ENCODE measurements at places on chromosomes 7 and 10.

- no peak for DNase-seq
These were observed 29.0 kb downstream of the ANKMY2 start for GRCh38 chr7:16616542-16616941.

GRCh38 chr10:93917064-93917391 lies 23.2 kb downstream of the SLC35G1 start:
- no peak for DNase-seq

- no peak for DNase-seq
These were observed 79.3 kb downstream of the CSTF2T start for GRCh38 chr10:51620131-51620530.

- DNase-seq: no peak
These were observed 1.5 kb upstream of the KCTD7 start for GRCh38 chr7:66627151-66627681.

GRCh38 chr7:69968969-69969556 lies 370.8 kb downstream of the AUTS2 start:
- DNase-seq: no peak

GRCh38 chr7:931871-932650 lies 22.4 kb downstream of the ADAP1 start:
- DNase-seq: peak; percentile 77

GRCh38 chr7:131525820-131526219 lies 30.6 kb downstream of the PODXL start:
- no peak for DNase-seq

DNA sequence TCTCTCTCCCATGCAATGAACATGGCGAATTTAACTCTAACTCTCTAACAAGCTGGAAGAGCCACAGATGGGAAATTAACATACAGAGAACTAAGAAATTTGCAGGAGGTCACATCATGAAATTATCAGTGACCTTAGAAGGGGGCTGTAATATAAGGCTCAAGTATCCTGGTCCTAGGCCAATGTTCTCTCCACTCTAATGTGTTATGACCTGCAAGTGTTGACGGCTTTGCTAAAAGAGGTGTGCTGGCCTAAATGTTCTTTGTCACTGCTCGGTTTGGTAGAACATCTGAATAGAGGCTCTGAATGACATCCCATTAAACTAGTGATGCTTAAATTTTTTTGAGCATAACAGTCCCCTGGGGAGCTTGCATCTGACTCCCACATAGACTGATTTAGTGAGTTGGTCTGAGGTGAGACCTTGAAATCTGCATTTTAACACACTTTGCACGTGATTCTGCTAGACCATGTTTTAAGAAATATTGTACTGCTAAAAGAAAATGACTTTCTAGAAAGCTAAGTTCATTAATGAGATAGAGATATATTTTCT lies 129.3 kb downstream of the GFRA1 start:
- no peak for DNase-seq

DNA sequence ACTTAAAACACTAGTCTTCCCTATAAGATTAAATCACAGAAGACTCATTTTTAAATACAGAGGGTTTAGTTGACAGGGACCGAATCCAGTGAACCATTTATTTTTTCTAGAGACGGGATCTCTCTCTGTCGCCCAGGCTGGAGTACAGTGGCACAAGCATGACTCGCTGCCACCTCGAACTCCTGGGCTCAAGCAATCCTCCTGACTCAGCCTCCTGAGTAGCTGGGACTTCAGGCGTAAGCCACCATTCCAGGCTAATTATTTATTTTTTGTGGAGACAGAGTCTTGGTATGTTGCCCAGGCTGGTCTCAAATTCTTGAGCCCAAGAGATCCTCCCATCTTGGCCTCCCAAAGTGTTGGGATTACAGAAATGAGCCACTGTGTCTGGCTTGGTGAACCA lies 20.9 kb upstream of the LYZL1 start:
- no peak for DNase-seq

DNA sequence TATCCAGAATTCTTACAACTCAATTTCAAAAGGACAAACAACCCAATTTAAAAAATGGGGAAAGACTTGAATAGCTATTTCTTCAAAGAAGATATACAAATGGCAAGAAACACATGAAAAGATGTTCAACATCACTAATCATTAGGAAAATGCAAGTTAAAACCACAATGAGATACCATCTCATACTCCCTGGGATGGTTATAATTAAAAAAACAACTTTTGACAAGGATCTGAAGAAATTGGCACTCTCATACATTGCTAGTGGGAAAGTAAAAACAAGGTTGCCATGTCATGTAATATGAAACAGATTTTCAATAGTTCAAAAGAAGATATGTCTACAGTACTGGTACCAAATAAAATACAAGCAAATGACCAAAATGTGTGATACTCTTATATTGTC lies 9.0 kb downstream of the OAT start:
- DNase-seq: no peak

GRCh38 chr10:75400163-75400770 lies 1.3 kb downstream of the ZNF503 start:
- DNase-seq: no peak

GRCh38 chr10:104639590-104640338 lies 1.3 kb upstream of the SORCS3 start:
- DNase-seq: no peak

- no peak for DNase-seq
These were observed 4.8 kb downstream of the ELOVL3 start for GRCh38 chr10:102230861-102231356.

GRCh38 chr7:158734861-158735260 lies 30.3 kb upstream of the NCAPG2 start:
- no peak for DNase-seq

DNA sequence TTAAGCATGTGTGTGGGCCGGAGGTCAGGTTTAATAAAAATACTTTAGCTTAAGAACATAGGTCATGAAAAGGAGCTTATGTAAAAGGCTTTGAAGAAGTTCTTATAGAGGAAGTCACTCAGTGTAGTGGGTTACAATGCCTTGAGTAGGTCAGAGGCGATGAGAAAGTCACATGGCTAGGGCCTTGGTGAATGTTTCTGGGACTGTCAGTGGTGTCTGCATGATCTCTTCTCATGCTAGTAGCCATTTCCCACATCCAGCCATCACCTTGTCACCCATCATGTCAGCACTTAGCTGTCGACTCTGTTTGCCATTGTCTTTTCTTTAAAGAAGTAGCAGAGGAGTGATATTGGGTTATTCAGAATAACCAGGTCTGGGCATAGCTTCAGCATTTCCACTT lies 236.6 kb downstream of the CDK14 start:
- DNase-seq: no peak

GRCh38 chr10:19971343-19972052 lies 155.3 kb downstream of the PLXDC2 start:
- DNase-seq: no peak

DNA sequence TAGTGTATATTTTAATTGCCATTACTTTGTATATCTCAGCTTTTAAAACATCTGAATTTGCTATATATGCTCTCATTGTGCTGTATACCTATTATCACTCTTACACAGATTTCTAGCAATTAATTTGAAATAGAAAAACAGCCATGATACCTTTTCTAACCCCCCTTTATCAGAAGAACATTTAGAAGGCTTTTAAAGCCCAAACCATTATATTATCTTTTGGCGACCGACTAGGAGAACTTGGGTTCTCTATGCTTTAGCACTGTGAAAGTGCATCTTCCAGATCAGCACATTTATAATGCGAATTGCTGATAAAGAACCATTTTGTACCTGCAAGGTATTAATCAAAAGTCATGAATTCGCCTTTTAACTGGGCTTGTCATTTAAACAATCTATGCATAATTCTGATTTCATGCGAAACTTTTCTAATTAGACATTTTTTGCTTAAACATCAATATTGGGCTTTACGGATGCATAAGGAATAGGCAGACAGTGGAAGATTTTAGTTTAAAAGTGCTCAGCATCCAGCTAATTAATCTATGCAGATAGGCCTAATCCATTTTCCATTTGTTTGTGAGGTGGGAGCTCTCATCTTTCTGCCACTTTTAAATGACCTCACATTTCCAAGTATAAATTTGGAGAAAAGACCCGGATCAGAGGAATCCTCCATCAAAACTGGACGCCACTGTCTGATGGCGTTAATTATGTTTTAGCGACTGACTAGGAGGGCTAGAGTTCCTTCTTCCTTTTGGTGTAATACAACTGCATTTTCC lies 1.2 kb upstream of the MLLT10 start:
- no peak for DNase-seq

DNA sequence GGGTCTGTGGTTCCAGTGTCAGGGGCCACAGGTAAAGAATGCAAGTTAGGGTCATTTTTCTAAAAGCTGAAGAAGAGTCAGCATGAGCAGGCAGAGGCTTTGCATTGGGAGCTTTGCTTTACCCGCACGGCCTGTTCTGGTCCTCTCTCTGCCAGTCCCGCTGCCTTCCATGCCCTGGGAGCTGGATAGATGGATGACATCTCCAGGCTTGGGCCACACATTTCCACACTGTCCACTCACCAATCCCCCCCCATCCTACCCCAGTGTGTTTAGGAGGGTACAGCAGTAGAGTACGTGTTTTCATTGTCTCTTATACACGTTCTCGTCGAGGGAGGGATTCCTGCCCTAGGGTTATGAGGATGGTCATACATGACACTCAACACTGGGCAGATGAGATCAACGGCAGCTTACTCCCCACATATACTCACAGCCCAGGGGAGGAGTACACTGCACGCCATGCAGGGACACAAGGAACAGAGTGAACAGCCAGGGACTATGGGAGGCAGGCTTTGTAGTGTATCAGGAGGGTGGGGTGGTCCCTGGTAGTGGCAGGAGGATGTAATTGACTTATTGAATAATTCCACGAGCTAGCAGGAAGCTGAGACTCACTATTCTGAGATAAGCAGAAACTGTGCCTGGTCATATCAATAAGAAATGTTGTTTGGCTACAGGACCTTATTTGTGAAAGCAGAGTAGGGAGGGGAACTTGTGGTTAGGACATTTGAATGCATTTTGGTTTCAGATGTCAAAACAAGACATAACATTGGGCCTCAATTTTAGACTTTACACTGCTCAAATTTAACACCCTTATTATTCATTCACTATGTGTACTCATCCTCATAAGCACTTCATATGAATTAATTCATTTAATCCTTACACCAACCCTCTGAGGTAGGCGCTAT lies 36.6 kb downstream of the PLPP4 start:
- DNase-seq: no peak

GRCh38 chr10:11353006-11353896 lies 258.2 kb downstream of the USP6NL start:
- DNase-seq: no peak

GRCh38 chr7:80207501-80207900 lies 72.9 kb downstream of the GNAI1 start:
- no peak for DNase-seq

DNA sequence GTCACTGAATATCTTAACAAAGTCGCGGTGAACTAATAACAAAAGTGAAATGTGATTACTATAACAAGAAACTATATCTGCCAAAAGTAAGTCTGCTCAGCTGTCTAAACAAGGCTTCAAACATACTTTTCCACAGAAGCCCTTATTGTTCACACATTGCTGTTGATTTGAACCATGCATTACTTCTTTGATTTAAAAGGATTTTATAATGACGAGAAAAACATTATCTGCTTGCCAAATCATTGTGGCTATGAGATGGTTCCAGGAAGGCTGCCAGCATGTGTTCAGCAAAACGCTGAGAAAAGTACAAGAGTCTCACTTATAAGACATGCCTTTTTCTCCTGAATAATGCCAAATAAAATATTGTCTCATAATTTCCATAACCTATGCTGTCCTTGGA lies 24.4 kb downstream of the RNF133 start:
- no peak for DNase-seq

- DNase-seq: no peak
These were observed 73.8 kb downstream of the CUL1 start for GRCh38 chr7:148772297-148773089.

DNA sequence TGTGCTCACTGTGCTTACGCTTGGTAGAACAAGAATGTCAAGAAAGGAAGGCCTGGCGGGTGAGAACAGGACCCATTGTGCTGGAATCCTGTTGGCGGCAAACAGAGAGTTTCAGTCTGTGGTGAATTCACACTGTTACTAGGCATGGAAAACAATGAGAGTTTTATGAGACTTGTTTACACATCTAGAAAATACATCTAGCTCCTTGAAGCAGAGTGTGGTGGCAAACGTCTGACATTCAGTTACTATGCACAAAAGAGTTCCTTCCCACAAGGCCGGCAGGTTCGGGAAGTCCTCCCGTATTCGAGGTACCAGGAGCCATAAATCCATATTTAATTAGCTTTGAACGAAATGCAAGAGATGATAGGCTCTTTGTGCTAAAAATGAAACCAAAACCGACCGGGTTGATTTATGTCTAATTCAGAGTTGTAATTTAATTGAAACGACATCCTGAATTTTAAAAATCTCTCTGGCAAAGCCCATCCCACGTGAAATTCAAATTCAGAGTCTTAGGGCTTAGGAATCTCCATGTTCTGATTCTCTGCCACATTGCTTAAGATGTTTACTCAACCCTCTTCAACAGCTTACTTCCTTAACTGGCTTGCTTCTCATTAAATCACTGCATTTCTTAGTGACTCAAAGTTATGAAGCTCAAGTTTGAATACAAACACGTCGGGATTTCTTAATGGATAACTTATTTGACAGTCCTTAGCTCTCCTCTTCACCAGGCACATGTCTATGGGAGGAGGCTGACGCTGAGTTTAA lies 299.9 kb upstream of the PITRM1 start:
- DNase-seq: peak; percentile 88

DNA sequence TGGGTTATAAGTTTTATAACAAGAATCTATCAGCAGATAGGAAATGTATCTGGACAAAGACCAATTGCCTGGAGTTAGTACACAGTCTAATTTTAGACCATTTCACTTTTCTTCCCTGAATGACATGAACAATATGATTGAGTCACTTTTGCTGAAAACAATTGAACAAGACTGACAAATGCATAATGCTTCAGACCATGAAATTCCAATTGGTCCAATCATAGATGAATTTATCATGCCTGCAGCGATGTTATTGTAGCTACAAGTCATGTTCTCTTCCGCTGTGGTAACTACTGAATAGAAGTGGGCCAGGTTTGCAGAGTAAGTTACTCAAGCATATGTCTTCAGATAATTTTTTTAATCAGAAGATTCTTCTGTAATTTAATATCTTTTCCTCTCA lies 73.4 kb downstream of the VSTM2A start:
- DNase-seq: no peak

DNA sequence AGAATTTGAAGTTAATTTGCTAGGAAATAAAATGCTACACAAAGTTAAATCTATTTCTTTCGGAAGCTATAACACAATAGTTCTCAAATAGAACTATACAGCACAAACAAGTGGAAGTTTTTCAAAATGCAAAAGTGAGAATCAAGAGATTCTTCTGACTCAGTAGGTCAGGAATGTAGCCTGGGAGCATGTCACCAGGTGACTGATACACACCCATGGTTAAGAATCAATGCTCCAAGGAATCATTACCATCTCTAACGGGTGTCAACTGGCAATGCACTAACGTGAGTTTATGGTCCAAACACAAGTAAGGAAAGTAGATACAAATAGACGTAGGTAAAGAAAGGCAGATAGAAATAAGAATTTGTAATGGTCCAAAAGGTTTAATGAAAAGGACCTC lies 170.5 kb downstream of the SRPK2 start:
- DNase-seq: no peak

- no peak for DNase-seq
These were observed 299.4 kb upstream of the VSTM2A start for GRCh38 chr7:54242776-54243175.
